ENCODE measurements at places on chromosomes 7 and 10. TPM values are rescaled to one million over a fixed set of nuclear protein-coding genes. Genes with fewer than 3 reads are reported as not detected.

- no peak for DNase-seq
Observed at GRCh38 chr7:113810080-113810744, 108.6 kb downstream of the PPP1R3A start.

DNA sequence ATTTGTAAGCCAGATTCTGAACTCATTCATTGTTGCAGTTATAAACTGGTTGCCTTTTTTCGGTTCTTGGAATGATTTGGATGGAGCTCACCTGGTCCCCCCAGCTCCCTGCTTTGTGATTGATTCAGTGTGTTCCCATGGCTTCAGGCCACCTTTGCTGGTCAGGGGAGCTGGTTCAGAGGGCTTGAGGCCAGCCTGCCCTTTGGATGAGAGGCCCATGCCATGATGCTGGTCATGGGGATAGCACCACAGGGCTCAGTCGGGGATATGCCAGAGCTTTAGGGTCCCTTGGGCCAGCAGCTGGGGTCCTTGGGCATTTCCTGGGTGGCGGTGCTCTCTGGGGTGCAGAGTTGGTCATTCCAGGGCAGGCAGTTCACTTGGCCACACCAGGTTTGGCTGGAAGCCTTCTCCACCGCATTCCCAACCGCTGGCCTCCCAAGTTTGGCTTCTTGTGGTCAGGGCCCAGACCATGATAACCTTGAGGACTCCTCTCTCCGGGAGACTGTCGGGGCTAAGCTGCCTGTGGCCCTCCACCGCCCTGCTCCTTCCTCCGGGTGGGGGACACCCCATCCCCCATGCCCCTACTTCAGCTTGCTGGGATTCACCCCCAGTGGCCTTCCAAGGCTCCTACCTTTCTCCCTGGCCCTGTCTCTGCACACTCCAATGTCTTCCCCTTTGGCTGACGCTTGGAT, 65.1 kb downstream of the MGMT start:
- no peak for DNase-seq

PAX4 gene
- total RNA-seq = not detected

CLIP2 gene
- total RNA-seq = 139 TPM

DNA sequence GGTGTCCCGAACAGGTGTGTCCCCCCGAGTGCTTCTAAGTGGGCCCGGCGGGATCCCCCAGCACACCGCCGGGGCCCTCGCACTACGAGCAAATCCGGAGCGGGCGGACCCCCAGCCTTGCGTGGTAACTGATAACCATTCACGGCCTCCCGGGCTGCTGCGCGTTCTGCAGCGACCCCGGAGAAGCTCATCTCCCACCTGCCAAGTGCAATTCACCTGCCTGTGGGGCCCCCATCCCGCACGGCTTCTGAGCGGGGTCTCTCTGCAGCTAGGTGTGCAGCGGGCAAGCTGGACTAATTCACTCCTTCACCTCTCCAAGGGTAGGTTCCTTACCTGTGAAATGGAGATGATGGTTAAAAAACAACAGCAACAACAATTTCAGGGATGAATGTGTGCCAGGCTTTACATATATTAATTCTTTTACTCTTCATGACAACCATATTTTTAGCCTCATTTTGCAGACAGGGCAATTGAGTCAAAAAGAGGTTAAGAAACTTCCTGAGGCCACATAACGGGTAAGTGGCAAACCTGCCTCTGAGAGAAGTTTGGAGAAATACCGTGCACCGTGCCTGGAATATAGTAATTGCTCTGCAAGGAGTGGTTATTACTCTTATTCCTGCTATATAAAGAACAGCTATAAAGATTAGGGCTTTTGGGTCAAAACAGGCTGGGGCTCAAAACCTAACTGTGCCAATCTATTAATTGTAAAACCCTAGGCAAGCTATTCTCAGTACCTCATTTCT, 652 bp upstream of the PODXL start:
- DNase-seq = no peak

DNA sequence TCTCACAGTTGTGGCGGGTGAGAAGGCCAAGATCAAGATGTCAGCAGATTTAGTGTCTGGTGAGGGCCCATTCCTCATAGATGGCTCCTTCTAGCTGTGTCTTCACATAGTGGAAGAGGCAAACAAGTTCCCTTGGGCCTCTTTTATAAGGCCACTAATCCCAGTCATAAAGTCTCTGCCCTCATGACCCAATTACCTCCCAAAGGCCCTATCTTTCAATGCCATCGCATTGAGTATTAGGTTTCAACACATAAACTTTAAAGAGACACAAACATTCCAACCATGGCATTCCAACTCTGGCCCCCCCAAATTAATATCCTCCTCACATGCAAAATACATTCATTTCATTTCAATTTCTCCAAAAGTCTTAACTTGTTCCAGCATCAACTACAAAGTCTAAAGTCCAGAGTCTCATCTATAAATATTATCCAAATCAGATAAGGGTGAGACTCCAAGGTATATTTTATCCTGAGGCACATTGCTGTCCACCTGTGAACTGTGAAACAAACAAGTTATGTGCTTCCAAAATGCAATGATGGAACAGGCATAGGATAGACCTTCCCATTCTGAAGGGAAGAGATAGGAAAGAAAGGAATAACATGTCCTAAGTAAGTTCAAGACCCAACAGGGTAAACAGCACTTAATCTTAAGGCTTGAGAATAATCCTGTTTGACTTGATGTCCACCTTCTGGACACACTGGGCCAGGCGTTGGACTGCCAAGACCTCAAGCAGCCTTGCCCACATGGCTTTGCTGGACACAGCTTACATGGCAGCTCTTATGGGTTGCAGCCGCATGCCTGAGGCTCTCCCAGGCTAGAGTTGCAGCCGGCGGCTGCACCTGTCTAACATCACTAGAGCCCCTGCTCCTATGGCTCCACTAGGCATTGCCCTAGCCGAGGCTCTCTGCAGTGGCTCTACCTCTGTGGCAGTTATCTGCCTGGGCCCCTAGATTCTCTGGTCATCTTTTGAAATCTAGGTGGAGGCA, 312.8 kb downstream of the TNS3 start:
- DNase-seq = no peak

RNF32 gene
- total RNA-seq = 4.4 TPM

- DNase-seq = no peak
Observed at GRCh38 chr7:153934048-153934447, 118.2 kb upstream of the DPP6 start.

- DNase-seq = no peak
Observed at GRCh38 chr10:10421071-10421470, 596.6 kb upstream of the CELF2 start.

DNA sequence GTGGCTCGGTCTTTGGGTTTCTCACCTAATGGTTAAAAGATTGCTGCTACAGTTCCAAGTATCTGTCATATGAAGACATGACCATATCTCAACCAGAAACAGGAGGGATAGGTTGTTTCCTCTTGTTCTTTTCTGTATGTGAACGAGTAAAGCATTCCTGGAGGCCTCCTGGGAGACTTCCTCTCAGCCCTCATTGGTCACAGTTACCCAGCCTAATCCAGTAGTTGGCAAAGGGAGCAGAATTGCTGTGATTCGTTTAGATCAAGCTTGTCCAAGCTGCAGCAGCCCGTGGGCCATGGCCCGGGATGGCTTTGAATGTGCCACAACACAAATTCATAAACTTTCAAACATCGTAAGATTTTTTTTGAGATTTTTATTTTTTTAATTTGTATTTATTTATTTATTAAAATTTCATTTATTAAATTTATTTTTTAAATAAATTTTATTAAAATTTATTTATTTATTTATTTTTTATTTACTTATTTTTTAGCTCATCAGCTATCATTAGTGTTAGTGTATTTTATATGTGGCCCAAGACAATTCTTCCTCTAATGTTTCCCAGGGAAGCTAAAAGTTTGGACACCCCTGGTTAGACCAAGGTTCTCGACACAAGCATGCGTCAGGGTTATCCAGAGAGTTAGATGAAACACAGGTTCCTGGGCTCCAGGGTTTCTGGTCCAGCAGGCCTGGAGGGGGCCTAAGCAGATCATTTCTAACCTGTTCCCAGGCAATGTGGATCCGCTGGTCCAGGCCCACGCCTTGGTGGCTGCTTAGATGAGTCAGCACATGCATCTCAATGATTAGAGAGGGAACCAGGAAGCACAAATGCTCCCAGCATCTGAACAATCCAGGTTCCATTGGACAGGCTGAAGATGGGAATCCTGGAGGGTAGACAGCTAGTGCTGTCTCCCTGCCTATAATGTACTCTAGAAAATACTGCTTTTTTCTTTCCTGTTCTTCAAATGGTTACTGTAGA, 25.6 kb downstream of the CDC123 start:
- DNase-seq = no peak

LBX1 gene
- not detected for total RNA-seq

RAPGEF5 gene
- 226 TPM for total RNA-seq

DNA sequence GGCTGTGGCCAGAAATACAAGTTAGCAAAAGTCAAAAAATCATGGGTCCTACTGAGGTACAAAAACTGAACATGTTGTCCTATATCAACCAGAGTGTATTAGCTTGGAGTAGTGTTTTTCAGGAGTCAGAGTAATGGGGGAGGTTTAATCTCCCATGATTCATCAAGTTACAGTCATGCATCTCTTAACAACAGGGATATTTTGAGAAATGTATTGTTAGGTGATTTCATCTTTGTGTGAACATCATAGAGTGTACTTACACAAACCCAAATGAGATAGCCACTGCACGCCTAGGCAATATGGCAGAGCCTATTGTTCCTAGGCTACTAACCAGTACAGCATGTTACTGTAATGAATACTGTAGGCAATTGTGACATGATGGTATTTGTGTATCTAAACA, 14.9 kb upstream of the TES start:
- no peak for DNase-seq

DNA sequence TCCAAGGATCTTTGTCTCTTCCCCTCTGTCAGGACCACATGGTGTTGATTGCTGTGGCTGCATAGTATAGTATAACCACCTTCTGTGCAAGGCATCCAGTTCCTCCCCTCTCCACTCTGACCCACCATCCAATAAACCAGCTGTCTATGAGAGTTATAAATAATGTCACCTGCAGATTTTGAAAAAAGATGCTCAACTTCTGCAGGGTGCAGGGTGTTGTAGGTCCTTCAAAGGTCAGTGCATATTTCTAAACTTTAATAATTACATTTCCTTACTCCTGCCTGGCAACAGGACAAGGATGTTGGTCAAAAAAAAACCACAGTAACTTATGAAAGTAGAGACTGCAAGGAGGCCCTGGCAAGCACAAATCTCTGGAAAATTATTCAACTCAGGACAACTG, 166.2 kb downstream of the PKD1L1 start:
- DNase-seq = no peak

DNA sequence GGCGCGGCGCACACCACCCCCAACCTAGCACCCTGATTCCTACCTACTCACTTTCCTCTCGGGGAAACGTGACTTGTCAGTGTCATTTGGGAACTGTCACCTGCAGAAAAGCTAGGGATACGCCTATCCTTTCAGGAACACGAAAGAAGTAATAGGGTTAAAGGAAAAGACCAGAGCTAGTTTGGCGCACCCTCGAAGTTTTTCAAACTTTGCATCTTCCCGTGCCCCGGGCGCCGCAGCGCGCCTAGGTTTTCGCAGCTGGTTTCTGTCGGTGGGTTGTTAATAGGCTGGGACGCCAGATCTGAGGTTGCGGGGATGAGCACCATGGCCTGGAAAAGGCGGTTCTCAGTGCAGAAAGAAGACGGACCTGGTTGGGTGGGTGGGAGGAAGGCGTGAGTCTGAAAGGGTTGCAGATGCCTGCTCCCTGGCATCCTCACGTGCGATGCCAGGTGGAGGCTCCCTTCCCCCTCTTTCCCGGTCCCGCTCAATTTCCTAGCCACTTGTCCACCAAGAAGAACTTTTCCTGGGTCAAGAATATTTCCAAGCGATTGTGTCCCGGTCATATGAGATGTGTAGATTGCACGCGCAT, 568 bp upstream of the MEOX2 start:
- no peak for DNase-seq

SLC29A4 gene
- total RNA-seq = 24.0 TPM

DNA sequence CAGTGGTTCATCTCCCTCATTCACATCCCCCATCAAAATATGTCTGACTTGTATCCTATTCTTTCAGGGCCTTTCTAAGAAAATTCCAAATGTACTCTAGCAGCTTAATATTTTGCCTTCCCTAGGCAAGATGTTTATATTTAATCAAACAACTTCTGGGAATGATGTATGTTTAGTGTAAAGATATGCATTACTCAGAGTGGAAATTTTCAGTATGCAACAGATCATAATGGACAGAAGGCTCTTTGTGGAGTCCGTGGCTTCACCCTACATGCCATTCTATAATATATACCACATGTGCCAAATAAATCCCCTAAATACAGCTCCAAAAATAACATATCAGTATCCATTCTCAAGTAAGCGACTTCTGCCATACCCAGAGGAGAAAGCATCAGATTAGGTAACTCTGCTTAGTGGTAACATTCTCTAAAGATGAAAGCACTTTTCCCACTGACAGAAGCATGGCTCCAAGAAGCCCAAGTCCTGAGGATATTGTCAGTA, 316.6 kb downstream of the KCNMA1 start:
- no peak for DNase-seq

DNA sequence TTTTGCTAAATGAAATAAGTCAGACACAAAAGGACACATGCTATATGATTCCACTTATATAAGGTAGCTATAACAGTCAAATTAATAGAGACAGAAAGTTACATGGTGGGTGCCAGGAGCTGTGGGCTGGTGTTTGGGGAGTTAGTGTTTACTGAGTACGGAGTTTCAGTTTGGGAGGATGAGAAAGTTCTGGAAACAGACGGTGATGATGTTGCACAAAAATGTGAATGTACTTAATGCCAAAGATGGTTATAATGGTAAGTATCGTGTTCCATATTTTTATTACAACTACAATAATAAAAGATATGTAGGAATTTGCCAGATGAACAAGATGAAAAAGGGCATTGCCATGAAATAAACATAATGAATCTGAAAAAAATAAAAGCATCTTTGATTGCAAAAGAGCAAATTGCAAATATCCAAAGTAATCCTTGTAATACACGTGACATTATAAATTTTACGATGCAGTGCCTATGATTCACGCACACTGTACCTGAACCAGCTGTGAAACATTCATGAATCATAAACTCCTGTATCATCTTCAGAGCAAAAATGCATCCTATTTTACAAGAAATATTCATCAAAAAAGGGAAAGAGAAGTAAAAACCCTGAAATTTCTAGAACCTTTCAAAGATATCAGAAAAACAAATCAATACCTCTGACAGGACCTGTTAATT, 676.7 kb downstream of the PCDH15 start:
- no peak for DNase-seq

- DNase-seq = no peak
Observed at GRCh38 chr10:48890888-48891850, 48.5 kb downstream of the LRRC18 start.

DNA sequence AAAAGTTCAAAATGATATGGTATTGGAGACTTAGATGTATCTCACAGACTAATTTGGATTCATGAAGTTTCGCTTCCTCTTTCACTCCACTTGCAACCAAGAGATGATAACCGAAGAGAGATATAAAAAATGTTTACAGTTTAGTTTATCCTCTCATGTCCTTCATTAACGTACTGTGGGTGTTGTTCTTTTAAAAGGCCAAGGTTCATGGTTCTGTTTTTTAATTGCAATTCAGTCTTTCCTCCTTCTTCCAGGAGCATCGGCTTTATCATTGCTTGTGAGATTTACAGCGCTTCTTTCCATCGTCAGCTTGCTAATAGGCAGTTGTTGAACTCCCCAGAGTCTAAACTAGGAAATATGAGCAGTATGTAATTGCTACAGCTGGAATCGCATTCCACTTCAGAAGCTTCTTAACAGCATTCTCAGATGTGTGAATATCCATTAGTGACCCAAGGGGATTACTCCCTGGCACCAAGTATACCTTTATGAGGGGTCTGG, 75.9 kb upstream of the HGF start:
- no peak for DNase-seq

DGKI gene
- total RNA-seq = 89.8 TPM

All from dorsolateral prefrontal cortex (tissue), 122 donors.